ENCODE measurements at places on chromosomes 5 and 9.
A peak's percentile ranks its signal among the peaks of the same experiment; 100 is the strongest.

GRCh38 chr5:136004436-136004835 lies 24.4 kb upstream of the TGFBI start:
- peak; percentile 48 for DNase-seq

- no peak for DNase-seq
Observed at GRCh38 chr5:180336234-180337020, 16.7 kb downstream of the GFPT2 start.

- DNase-seq, result peak; percentile 85
Observed at GRCh38 chr5:84378961-84379360, 5.7 kb downstream of the EDIL3 start.

DNA sequence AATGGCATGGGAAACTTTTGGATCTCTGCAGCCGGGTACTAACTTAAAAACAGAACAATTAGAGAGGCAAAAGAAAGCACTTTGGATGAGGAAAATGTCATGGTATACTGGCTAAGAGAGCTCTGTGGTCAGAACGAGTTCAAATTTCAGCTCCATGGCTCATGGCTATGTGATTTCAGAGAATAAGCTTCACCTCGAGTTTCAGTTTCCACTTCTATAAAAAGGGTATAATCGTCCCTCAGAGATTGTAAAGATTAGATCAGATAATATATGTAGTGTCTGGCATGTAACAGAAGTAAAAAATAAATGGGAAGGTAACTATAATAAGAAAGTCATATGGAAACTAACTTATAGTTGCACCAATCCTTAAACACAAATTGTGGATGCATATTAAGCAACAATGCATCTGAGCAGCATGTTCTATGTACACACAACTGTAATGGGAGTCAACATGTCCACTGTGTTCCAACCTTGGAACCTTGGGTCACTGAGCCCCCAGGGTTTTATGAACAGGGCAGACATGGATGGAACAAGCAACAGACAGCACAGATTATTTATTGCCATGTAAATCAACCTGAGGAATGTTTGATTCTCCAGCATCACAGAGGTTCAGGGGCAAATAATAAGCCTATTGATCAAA lies 145.4 kb downstream of the MAPKAP1 start:
- DNase-seq, result no peak

GRCh38 chr9:503326-503725 lies 288.7 kb downstream of the DOCK8 start:
- DNase-seq, result no peak

DNA sequence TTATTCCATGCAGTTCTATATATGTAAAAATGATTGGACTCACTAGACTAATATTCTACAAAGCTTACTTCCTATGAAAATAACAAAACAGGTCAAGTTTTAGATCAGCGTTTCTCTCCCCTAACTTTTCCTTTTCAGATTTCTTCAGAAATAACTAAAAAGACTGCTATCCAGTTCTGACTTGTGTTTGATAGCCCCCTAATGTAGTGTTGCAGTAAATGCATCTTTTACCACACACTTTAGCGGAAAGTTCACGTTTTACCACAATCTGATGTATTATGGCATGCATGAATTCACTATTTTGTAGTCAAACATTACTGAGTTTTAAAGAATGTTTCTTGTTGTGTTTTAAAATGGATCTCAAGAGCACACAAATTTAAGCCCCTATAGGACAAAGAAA lies 292.7 kb downstream of the RAB3C start:
- DNase-seq, result no peak

- DNase-seq, result no peak
Observed at GRCh38 chr9:135356021-135356420, 123.6 kb upstream of the PPP1R26 start.

- DNase-seq, result peak; percentile 39
Observed at GRCh38 chr5:10355071-10355889, 1.8 kb downstream of the MARCHF6 start.

DNA sequence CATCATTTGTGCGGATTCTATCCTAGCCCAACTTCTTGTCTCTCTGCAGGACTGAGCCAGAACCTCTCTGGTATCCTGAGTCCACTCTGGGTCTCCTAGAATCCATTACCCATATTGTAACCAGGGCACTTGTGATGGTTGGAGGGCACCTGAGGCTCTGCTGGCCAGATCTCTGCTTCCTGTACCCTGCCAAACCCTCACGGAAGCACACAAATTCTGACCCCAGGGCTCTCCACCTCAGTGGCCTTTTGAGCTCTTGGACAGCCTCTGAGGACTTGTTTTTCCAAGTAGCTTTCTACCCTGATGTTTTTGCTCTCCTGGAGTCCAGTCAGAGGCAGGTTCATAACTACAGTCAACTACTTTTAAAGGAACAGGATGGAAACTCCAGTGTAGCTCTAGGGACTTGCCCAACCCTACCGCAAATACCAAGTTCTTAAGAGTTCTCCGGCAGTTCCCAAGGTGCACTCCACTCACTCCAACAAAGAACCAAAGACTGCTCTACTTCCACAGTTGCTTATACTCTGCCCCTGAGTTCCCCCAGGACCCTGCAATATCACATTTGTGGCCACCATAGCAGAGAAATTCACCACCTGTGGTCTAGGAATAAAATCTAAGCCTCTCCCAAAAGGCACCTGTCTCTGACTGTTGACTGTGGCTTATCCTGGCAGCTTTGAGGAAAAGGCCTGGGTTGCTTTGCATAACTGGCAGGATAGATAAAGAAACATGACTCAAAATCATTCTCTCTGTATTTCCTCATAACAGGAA lies 9.6 kb downstream of the PIP5K1B start:
- no peak for DNase-seq

DNA sequence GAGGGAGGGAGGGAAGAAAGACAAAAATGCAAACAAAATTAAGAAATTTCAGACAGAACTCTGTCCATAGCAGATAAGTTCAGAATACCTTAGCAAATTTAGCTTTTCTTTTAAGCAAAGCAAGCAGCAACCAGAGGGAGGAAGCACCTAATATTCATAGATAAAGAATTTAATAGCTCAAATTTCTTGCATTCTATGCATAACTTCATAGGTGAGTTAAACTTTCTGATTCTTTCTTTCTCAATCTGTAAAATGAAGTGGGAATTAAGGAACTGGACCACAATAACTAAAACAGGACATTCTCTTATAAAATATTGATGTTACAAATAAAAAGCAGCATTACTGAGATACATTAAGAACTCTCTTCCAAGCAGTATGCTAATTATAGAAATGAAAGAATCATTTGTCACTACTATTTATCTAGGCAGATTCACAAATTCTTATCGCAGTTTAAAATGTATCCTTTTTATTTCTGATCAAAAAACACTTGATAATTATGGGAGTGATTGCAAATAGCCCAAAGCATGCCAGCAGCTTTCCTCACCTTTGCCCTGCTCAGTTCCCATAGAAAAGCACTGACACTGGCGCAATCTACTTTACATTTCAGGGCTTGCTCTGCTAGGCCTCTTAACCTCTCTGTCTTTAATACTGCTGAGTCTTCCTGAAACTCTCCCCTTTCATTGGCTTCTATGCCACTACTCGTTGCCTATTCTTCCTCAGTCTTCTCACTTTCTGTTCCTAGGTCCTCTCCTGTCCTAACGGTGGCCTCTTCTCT lies 341.8 kb downstream of the PIK3R1 start:
- DNase-seq, result no peak

GRCh38 chr5:98464737-98465330 lies 308.6 kb upstream of the RGMB start:
- no peak for DNase-seq

DNA sequence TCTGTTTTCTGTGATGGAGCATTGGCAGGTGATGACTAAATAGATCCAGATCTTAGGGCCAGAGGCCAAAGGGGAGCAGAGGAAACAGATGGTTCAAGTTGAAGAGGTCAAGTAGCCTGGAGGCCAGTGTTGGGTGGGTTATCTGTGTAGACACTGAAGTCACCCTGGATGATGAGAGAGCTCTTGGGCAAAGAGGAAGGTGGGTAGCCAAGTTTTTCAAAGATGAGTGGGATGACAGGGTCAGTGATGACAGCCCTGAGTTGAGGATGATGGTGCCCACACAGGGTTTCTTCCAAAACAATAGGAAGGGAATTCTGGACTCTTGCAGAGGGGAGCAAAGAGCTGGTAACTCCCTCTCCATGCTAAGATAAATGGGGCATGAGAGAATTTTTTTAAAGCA lies 76.6 kb downstream of the CD180 start:
- no peak for DNase-seq

GRCh38 chr5:100854591-100854990 lies 48.5 kb downstream of the ST8SIA4 start:
- DNase-seq, result no peak

DNA sequence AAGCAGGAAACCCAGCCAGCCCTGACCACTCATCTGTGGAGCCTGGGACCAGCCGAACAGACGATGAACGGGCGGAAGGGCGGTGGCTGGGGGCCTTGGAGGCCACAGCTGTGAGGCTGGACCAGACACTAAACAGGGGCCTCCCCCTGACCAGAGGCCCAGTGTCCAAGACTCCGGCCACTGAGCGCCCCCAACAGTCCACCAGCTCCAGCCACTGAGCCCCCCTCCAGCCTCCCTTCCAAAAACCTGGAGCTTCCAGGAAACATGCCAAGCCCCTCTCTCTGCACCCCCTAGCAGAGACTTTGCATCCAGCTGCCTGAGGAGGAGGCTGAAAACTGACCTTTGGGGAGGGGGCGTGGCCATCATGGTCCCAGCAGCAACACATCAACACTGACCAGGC lies 23.2 kb downstream of the CNTFR start:
- no peak for DNase-seq

GRCh38 chr5:120164986-120165385 lies 299.1 kb upstream of the PRR16 start:
- no peak for DNase-seq

DNA sequence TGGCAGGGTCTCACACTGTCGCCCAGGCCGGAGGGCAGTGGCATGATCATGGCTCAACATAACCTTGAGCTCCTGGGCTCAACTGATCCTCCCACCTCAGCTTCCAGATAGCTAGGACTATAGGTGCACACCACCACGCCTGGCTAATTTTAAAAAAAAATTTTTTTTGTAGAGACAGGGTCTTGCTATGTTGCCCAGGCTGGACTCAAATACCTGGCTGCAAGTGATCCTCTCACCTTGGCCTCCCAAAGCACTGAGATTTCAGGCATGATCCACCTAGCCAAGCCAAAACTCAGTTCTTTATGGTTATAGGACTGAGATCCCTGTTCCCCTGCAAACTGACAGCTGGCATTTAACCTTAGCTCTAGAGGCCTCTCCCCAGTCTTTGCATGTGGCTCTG lies 5.3 kb downstream of the LMBRD2 start:
- no peak for DNase-seq

DNA sequence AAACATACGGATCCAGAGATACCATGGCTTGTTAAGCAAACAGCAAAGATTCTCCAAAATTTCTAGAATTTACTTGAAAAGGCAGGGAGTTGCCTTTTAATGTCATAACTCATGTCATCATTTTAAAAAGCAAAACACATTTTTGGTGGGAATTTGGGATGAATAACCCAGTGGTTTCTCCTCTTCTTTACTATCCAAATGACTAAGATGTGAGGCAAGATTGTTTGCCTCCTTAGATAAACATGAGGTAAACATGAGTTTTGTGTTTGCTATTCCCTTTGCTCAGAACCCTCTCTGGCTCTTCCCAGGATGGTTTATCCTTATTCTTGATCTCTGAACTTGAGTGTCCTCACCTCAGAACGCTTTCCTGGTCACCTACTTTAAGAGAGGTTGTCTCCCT lies 267.0 kb downstream of the EBF1 start:
- DNase-seq, result no peak

DNA sequence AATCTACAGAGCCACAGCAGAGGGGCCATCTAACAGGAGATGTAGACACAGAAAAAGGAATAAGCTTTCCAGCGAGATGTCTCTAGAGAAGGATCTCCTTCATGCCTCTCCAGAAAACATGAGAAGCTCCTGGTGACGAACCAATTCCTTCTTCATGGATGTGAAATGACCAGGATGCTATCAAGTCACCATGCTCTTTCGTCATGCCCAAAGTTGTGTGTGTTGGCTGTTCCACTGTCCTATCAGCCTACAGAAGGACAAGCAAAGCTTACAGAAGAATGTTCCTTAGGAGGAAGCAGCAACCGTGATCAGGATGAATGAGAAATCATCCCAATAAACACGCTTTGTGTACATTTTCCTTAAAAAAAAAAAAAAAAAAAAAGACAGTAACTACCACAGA lies 54.4 kb downstream of the ALDH7A1 start:
- no peak for DNase-seq

DNA sequence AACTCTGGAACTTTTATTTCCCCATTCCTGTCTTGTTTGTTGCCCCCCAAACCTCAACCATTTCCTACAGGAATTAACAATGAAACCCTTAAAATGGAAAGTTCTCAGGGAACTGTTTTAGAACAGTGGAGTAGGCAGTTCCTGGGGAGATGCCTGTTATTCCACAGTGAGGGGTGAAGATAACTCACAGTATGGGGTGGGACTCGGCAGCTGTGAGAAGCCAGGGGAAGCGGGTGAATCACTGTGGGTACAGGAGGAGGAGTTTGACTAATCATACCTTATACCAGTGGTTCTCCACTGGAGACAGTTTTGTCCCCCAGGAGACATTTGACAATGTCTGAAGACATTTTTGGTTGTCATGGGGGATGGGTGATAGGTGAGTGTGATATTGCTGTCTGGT lies 36.9 kb upstream of the GLRA1 start:
- DNase-seq, result peak; percentile 64

DNA sequence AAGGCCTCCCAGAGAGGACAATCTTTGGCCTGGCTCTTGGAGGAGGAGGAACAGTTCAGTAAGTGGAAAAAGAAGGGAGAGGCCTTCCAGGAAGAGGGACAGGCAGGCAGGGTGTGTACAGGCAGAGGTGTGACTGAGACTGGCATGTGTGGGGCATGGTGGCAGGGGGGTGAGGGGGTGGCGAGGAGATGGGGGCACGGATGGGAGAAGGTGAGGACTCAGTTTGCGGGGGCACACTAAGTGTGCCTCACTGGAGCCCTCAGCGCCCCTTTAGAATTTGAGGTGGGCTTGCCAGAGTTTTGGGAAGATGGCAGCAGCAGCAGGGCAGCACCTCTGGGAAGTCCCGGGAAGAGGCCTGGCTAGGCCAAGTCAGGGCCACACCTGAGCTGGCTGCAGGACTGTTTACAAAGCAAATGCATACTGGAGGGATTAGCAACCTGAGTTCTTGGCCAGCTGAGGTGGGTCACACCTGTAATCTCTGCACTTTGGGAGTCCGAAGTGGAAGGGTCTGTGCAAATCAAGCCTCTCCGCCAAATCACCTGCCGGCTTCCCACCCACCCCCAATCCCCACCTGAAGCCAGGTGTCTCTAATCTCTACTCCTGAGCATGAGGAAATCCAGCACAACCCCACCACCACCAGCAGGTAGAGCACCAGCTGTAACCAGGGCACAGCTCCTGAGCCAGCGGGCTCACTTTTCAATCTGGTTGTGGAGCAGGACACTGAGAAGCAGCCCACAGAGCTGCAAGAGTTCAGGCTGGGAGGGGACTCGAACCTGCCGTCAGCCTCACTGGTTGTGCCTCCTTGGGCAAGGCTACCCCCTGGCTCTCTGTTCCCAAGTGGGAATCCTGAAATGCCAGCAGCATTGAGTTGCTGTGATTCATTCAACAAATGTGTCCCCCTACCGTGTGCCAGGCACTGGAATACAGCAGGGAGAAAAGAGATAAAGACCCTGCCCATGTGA lies 10.2 kb upstream of the GABRP start:
- no peak for DNase-seq
